ENCODE measurements at places on chromosomes 3 and 15.

GRCh38 chr15:28013976-28014375 lies 85.1 kb downstream of the OCA2 start:
- no peak for DNase-seq

GRCh38 chr3:76990606-76991005 lies 49.3 kb upstream of the ROBO2 start:
- no peak for DNase-seq

DNA sequence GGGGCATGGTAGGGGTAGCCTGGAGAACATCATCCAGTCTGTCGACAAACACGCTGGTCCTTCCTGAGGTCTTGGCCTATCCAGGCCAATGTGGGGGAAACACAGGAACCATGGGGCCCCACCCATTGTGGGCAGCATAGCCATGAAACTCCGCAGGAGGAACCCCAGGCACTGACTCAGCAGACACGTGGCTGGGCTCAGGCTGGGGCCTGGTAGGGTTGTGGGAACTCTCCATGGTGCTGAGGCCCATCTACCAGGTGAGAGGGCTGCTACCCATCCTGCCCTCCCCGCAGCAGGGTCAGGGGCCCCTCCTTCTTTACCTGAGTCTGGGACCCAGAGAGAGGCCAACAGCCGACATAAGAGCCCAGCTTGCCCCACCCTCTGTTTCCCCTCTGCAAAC lies 22.6 kb upstream of the CACNA2D2 start:
- peak; percentile 40 for DNase-seq

- DNase-seq: no peak
Measured at GRCh38 chr15:27820722-27821121, 278.4 kb downstream of the OCA2 start.

GRCh38 chr3:12440927-12441714 lies 43.2 kb upstream of the TSEN2 start:
- peak; percentile 82 for DNase-seq

DNA sequence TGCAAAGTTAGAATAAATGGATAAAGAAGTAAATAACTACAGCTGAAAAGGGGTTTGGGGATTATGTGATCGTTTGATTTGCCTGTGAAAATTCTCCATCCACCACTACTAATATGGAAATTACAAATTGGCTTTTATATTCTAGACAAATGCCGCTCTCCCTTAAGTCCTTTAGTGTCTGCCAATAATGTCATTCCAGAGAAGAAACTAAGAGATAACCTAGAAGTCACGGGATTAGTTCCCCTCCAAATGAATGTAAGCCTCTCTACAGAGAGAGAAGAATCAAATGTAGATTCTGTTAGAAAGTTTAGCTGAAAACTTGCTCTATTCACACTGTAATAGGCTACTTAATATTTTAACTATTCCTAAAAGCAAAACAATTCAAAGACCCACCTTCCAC lies 92.0 kb downstream of the ALDH1A2 start:
- no peak for DNase-seq

GRCh38 chr15:58981808-58982475 lies 5.5 kb upstream of the RNF111 start:
- DNase-seq: no peak

GRCh38 chr15:67100124-67100791 lies 34.9 kb downstream of the SMAD3 start:
- DNase-seq: no peak

DNA sequence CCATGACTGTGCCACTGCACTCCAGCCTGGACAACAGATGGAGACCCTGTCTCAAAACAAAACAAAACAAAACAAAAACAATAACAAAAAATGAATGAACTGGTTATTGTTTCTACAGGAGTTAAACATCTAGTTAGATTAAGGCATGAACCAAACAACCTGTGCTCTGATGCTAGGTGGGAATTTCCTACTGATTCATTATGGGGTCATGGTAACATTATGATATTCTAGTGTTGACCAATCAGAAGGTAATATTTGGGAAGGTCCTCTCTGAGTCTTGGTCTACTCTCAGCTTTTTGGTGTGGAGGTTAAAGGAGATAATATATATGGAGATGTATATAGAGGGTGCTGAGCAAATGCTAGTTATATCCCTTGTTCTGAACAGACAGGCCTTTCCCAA lies 37.6 kb downstream of the MCF2L2 start:
- no peak for DNase-seq

- DNase-seq: no peak
Measured at GRCh38 chr3:165195241-165195639, 944 bp downstream of the SLITRK3 start.

GRCh38 chr3:150433347-150433746 lies 25.2 kb downstream of the TSC22D2 start:
- DNase-seq: no peak

- peak; percentile 94 for DNase-seq
Measured at GRCh38 chr15:98903377-98904018, 104.1 kb downstream of the PGPEP1L start.

GRCh38 chr3:178560759-178561158 lies 24.5 kb downstream of the KCNMB2 start:
- no peak for DNase-seq

GRCh38 chr3:133570937-133571320 lies 2.6 kb upstream of the CDV3 start:
- DNase-seq: peak; percentile 83

GRCh38 chr15:64524778-64525177 lies 64.4 kb downstream of the ZNF609 start:
- DNase-seq: no peak

- DNase-seq: no peak
Measured at GRCh38 chr3:141594357-141594756, 107.5 kb downstream of the RASA2 start.

GRCh38 chr3:151297429-151297828 lies 19.1 kb upstream of the P2RY14 start:
- DNase-seq: peak; percentile 29

GRCh38 chr3:60756241-60757030 lies 494.8 kb downstream of the FHIT start:
- no peak for DNase-seq

- DNase-seq: no peak
Measured at GRCh38 chr3:43080726-43081568, 24.9 kb downstream of the POMGNT2 start.

DNA sequence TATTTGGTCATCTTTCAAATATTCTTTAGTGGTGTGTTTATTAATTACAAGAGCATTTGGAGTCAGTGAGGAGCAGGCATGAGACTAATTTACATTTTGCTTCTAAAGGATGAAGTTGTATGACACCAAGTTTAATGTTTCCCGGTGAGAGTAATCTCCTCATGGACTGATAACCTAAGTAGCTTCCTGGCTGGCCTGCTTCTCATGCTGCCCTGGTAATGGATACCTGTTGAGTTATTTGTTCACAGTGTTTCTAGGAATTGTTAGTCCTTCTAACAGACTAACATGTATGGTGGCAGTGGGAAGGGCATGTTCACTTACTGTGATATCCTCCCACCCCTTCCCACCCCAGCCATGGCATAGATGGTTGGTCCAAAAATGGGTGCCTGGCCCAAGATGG lies 69.3 kb upstream of the CMTM7 start:
- no peak for DNase-seq

- DNase-seq: no peak
Measured at GRCh38 chr3:99357131-99357530, 281.3 kb upstream of the COL8A1 start.

GRCh38 chr3:18019161-18019495 lies 276.7 kb upstream of the TBC1D5 start:
- no peak for DNase-seq

- DNase-seq: peak; percentile 71
Measured at GRCh38 chr3:12679468-12679867, 15.6 kb upstream of the RAF1 start.

GRCh38 chr3:106006571-106006970 lies 137.8 kb upstream of the CBLB start:
- no peak for DNase-seq

DNA sequence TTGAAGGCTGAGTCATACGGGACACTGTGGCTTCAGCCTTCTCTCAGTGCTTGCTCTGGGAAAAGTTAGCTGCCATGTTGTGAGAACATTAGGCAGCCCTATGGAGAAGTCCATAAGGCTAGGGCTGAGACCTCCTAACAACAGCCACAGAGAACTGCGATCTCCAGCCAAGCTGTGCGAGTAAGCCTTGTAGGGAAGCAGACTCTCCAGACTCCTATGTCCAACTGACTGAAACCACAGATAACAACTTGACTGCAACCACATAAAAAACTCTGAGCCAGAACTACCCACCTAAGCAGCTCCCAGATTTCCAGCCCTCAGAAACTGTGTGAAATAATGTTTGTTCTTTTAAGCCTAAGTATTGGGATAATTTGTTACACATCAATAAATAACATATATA lies 40.7 kb downstream of the DENND6A start:
- no peak for DNase-seq

DNA sequence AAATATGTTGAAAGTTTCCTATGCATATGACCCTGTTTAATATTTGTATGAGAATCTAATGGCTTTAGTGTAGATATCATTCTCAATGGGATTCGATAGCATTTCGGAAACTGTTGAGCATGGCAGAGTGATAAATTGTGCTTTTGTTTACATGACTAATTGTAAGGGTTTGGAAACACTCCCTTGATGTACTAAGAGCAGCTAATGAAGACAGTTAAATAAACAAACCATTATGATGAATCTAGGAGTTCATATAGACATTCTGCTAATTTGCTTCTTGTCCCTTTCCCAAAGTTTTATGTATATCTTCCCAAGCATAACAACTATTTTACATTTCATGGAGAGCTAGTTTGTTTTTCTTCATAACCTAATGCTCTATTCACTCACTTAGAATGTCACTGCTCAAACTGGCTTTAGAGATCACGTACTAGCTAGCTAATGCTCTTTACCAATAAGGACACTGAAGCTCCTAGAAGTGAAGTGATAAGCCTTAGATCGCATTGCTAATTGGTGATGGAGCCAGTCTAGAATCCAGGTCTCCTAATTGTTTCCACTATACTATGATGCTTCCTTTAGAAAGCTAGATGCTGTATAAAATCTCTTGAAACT lies 140.8 kb downstream of the TP63 start:
- no peak for DNase-seq

- no peak for DNase-seq
Measured at GRCh38 chr15:80473286-80474223, 69.4 kb downstream of the ARNT2 start.

- DNase-seq: no peak
Measured at GRCh38 chr15:40875991-40876730, 2.1 kb upstream of the RHOV start.

DNA sequence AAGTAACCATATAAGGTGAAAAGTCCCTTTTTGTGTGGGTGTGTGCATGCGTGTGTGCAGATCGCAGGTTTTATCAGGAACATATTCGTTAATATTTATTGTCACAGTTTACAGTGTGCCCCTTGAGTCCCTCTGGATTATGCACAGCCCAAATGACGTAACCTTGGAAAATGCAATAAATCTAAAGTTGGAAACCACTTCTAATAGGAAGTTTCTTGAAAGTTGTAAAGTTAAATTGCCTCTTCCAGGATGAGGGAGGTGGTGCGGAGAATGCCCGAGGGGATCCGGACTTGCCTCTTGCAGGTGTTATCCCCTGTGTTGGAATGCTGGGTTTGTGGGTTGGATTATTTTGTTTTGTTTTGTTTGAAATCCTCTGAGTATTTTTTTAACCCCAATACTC lies 143.3 kb downstream of the CMSS1 start:
- peak; percentile 32 for DNase-seq

DNA sequence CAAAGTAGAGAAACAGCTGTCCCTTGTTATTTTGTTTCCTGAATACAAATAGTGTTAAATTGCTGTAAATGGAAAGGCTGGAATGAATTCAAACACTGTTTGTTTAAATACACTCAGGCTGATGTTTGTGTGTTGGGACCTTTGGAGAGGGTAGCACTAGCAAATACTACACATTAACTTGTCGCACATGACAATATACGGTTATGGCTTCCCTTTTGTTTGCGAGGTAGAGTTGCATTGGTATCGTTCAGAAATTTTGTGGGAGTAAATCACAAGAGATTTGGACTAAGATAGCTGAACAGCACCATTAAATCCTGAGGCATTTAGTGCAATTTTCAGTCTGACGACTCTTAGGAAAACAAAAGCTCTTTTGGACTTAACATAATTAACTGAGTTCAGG lies 213.0 kb upstream of the ROBO2 start:
- DNase-seq: no peak

DNA sequence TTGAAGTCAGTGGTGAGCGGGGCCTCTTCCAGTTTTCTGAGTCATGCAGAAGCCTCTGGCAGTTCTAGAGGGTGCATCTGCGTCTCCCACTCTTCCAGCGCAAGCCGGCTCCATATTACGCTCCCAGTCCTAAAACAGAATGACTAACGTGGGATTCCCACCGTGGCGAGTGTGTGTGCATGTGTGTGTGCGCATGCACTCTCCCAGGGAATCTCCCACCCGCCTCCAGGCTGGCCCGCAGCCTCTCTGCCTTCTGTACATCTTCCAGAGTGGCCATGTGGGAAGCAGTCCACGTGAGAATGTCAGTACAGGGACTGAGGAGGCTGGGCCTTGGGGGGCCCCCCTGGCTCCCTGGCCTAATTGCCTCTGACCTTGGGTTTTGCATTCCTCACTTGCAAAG lies 87.7 kb downstream of the LSM3 start:
- peak; percentile 53 for DNase-seq
